ENCODE measurements at places on chromosomes 4 and X. TPM values are rescaled to one million over a fixed set of nuclear protein-coding genes. Genes with fewer than 3 reads are reported as not detected.

The MAGEE2 gene
- not detected for polyA plus RNA-seq

The CXCL1 gene
- polyA plus RNA-seq = 1.5 TPM

The SPANXA2 gene
- polyA plus RNA-seq = 6.5 TPM

The GAGE2A gene
- polyA plus RNA-seq = 54.4 TPM

The MAGEC3 gene
- 0.47 TPM for polyA plus RNA-seq

The FAM241A gene
- 5.7 TPM for polyA plus RNA-seq

The GABRG1 gene
- 0.40 TPM for polyA plus RNA-seq

The GAB3 gene
- polyA plus RNA-seq = 9.1 TPM

The EDNRA gene
- polyA plus RNA-seq = 14.1 TPM

The SLC26A1 gene
- 0.51 TPM for polyA plus RNA-seq

The OTC gene
- polyA plus RNA-seq = 0.55 TPM

The TRO gene
- 11.3 TPM for polyA plus RNA-seq

The TDO2 gene
- polyA plus RNA-seq = 0.78 TPM

The STARD8 gene
- polyA plus RNA-seq = 3.1 TPM

The LEF1 gene
- 63.5 TPM for polyA plus RNA-seq

The GEMIN8 gene
- polyA plus RNA-seq = 15.9 TPM

The GPRASP3 gene
- polyA plus RNA-seq = 4.9 TPM

The GPR119 gene
- not detected for polyA plus RNA-seq

The TMPRSS11B gene
- 0.37 TPM for polyA plus RNA-seq

The SYP gene
- 2.5 TPM for polyA plus RNA-seq

The THAP9 gene
- 18.0 TPM for polyA plus RNA-seq

The CASP3 gene
- polyA plus RNA-seq = 20.2 TPM

The CENPVL2 gene
- 1.1 TPM for polyA plus RNA-seq

The TEX11 gene
- polyA plus RNA-seq = 12.6 TPM

The DMD gene
- polyA plus RNA-seq = 11.3 TPM

The AR gene
- polyA plus RNA-seq = 12.0 TPM

The TLR3 gene
- polyA plus RNA-seq = 12.6 TPM

The MAGEB1 gene
- 36.6 TPM for polyA plus RNA-seq

The ALAS2 gene
- polyA plus RNA-seq = 0.62 TPM

The SPATA4 gene
- polyA plus RNA-seq = 340 TPM

The WNK3 gene
- polyA plus RNA-seq = 18.1 TPM

The RAI2 gene
- polyA plus RNA-seq = 13.5 TPM

The PABPC1L2B gene
- polyA plus RNA-seq = 0.73 TPM

The H2BW1 gene
- not detected for polyA plus RNA-seq

The BEX5 gene
- polyA plus RNA-seq = 18.6 TPM

The PNCK gene
- 19.9 TPM for polyA plus RNA-seq

The PRKG2 gene
- polyA plus RNA-seq = 1.3 TPM

The NLRP2B gene
- polyA plus RNA-seq = not detected

The HOPX gene
- polyA plus RNA-seq = 102 TPM

The SASH3 gene
- 4.8 TPM for polyA plus RNA-seq

The UVSSA gene
- 35.8 TPM for polyA plus RNA-seq

The MND1 gene
- 17.5 TPM for polyA plus RNA-seq

The TMEM31 gene
- 51.9 TPM for polyA plus RNA-seq

The ZBTB49 gene
- 10.2 TPM for polyA plus RNA-seq

The ATP2B3 gene
- 0.73 TPM for polyA plus RNA-seq

The HPGD gene
- 3.0 TPM for polyA plus RNA-seq

The GAGE12E gene
- polyA plus RNA-seq = 25.1 TPM

The WDR1 gene
- 295 TPM for polyA plus RNA-seq

The IL2 gene
- polyA plus RNA-seq = not detected

The GUCY1A1 gene
- 4.5 TPM for polyA plus RNA-seq
